ENCODE measurements at places on chromosomes 13 and 19. TPM values are rescaled to one million over a fixed set of nuclear protein-coding genes. Genes with fewer than 3 reads are reported as not detected.

RETN gene
- total RNA-seq: not detected

- H3K4me3 ChIP-seq: no peak overlapping the region
- no peak overlapping the region for H3K27ac ChIP-seq
- H3K36me3 ChIP-seq: no peaks in the 10 kb centered on the region
- H3K27me3 ChIP-seq: no peaks in the 10 kb centered on the region
- peaks cover 7% of the 10 kb centered on the region for H3K4me1 ChIP-seq
Measured at GRCh38 chr13:99206226-99206625, 5.6 kb downstream of the UBAC2 start.

EFNA2 gene
- not detected for total RNA-seq

TMC4 gene
- total RNA-seq: not detected

DNA sequence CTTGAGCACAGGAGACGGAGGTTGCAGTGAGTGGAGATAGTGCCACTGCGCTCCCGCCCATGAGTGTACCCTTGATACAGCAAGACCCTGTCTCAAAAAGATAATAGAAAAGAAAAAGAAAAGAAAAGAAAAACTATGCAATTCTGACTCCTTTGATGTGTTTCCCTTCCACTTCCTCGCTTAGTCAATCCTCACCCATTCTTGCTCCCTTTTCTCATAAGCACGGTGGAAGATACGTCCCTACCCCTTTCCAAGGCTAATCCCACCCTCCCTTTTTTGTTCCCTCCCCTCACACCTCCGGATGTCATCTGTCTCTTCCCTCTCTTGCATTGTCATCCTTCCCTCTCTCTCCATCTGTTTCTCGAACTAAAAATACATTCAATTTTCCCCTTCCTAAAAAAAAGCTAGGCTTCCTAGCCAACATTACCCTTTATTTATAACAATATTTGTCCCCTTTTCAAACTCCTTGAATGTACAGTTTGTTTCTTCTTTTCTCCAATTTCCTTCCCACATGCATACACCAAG, 40.5 kb upstream of the ITM2B start:
- H3K4me3 ChIP-seq: no peak overlapping the region
- 0 out of 2 replicates have a peak, but pooled peaks cover 3% of the 10 kb centered on the region for H3K27me3 ChIP-seq
- no peaks in the 10 kb centered on the region for H3K36me3 ChIP-seq
- no peak for DNase-seq

DNA sequence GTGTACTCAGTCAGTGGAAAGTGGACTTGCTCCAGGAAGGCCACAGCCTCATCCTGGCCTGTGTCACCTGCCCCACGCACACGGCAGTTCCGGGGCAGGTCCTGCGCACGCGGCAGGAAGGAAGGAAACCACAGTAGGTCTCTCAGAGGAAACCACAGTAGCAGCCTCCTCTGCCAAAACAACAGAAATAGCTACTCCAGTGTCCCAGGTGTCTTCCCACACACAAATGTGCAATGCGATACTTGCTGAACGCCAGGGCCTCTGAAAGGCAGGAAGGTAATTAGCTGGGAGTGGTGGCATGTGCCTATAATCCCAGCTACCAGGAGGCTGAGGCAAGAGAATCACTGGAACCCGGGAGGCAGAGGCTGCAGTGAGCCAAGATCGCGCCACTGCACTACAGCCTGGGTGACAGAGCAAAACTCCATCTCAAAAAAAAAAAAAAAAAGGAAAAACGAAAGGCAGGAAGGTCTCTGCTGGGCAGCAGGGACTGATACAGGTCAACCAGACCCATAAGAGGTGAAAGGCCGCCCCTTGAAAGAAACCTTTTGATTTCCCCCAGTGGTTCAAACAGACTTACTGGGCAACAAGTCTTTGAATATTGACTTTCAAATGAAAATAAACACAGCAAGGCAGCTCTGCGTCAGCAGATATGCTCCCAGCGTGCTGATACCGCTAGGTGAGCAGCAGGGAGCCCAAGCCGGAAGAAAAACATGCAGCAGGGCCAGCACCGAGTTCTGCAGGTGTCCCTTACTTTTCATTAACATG, 49.5 kb downstream of the CRYL1 start:
- DNase-seq: no peak
- no peak overlapping the region for H3K4me3 ChIP-seq
- no peaks in the 10 kb centered on the region for H3K4me1 ChIP-seq
- no peaks in the 10 kb centered on the region for H3K36me3 ChIP-seq
- H3K27ac ChIP-seq: no peak overlapping the region

- H3K36me3 ChIP-seq: no peaks in the 10 kb centered on the region
- no peak overlapping the region for H3K4me3 ChIP-seq
- no peak for DNase-seq
- no peak overlapping the region for H3K27ac ChIP-seq
- no peaks in the 10 kb centered on the region for H3K27me3 ChIP-seq
Measured at GRCh38 chr13:64540976-64541375, 2689.2 kb downstream of the PCDH9 start.

- no peak for DNase-seq
- no peak overlapping the region for H3K4me3 ChIP-seq
- H3K27ac ChIP-seq: no peak overlapping the region
- H3K4me1 ChIP-seq: no peaks in the 10 kb centered on the region
Measured at GRCh38 chr13:61013796-61014195, 401.9 kb downstream of the PCDH20 start.

GRCh38 chr13:110490009-110490770, 71.3 kb downstream of the RAB20 start:
- no peak for DNase-seq
- no peaks in the 10 kb centered on the region for H3K27me3 ChIP-seq
- H3K4me1 ChIP-seq: no peaks in the 10 kb centered on the region
- H3K4me3 ChIP-seq: no peak overlapping the region
- H3K27ac ChIP-seq: no peak overlapping the region

CKAP2 gene
- total RNA-seq: 24.2 TPM

All from GM23248 (cell line).